ENCODE measurements at places on chromosomes 1 and 21.

DNA sequence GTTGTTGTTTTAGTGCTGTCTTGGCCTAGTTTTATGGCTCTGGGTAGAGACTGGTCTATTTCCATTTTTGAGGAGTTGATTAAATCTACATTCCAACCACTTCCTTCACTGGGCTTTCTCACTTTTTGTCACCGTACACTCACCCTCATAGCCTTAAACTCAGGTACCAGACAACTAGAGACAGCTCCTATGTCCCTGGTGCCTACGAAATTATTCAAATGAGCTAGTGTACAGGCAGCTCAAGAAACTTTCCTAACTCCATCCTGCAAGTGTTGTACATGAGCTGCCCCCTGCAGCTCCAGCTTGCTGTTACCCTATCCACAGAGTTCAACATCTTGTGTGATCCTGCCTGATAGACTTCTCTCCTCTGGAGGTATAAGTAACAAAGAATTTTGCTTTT is 704.8 kb upstream of the RGS18 start:
- peak; percentile 12 for DNase-seq

DNA sequence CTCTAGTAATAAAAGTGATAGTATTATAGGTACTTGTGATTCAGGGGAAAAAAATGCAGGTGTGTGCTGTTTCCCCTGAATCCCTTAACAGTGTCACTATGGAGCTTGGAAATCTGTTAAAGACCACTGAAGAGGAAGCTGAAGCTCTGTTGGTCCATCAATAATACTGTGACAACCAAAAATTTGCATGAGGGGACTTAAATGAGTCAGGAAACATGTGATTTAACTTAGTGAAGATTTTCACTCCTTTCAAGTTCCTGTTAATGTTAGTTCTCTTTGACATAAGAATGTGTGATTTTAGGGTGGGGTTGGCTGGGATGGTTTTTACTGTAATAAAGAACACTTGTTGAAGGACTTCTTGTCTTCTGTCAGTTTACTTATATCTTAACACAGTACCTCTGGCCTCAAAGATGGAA is 32.0 kb downstream of the VANGL2 start:
- no peak for DNase-seq

DNA sequence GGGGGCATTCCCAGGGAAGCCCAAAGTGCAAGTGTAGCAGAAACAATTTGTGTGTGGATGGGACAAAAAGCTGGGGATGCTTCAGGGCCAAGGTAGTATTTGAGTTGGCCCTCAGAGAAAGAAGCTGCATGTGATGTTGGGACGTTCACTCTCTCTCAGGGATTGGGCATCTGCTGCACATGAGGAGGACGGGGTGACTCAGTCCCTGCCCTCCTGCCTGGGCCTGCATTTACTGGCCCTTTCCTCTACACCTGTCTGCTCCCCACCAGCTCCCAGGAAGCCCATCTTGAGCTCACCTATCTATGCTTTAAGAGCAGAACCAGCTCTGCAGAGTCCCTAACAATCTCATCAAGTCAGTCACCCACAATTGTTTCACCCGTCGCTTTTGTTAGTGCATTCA is 23.5 kb upstream of the MPZL1 start:
- no peak for DNase-seq

DNA sequence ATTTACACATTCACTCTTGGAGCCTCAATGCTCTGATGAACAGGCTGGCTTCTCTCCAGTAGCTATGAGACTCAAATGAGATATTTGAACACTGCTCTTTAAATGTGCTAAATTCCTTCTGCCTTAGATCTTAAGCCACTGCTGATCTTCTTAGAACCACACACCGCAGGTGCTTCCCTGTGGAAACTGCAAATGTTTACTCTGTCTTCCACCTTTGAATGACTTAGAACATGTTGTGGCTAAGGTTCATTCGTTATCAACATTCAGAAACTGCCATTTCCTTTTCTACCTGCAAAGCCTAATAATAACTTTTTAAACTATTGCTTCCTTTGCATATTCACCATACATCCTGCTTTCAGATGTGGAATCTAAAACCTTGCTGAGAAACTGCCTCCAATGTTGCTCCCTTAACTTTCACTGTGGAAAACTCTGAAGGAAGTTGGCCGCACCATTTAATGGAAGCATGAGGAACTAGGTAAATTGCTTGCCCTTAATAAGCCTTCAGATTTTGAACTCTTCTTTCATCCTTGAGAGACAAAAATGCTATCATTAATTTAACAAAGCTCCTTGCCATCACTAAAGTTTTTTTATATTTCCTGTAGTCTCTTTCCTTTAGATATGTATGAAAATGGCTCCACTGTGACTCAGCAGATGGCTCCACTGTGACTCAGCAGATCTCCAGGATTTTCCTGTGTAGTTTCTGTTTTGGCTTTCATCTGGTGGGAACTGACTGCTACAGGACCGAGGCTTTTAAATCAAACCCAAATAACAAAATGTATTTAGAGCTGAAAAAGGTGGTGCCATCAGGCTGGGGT is 143.8 kb downstream of the TNFSF18 start:
- DNase-seq: no peak

DNA sequence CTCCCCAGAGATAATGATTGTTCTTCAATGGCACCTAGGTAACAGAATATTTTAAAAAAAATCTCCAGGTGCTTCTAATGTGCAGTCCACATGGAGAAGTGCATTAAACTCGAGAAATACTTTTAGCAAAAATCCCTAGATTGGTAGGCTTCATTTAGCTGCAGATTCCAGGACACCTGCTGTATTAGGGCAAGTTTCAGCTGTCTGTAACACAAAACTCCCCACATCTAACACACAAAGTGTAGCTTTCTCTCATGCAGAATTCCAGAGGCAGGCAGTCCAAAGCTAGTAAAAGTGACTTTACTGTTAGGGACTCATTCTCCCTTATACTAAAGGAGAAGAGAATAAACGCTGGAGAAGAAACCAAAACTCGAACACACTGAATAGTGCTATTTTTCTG is 1414.3 kb upstream of the B3GALT2 start:
- DNase-seq: no peak

GRCh38 chr1:215923129-215923824 is 356.2 kb downstream of the KCTD3 start:
- DNase-seq: no peak

Measured in HEK293T (cell line).